Fibroblast of skin of right quadriceps (primary cell): ENCODE measurements at places on chromosomes 3 and 15.

DNA sequence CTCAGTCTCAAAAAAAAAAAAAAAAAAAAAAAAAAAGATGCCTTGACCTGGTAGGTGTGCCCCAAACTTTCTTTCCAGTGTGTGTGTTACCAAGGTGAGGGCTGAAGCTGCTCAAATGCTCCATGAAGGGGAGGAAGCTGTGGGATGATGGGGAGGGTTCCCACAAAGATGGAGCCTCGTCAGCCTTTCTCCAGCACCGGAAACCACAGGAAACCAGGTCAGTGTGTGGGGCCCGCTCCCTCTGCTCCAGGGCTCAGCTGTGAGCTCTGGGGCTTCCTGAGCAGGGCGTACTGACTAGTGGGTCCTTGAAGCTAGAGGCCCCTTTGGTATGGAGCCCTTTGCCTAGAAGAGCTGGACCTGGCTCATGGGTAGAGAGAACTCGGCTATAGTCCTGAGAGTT lies 681 bp upstream of the IL17RE start:
- DNase-seq = no peak

DNA sequence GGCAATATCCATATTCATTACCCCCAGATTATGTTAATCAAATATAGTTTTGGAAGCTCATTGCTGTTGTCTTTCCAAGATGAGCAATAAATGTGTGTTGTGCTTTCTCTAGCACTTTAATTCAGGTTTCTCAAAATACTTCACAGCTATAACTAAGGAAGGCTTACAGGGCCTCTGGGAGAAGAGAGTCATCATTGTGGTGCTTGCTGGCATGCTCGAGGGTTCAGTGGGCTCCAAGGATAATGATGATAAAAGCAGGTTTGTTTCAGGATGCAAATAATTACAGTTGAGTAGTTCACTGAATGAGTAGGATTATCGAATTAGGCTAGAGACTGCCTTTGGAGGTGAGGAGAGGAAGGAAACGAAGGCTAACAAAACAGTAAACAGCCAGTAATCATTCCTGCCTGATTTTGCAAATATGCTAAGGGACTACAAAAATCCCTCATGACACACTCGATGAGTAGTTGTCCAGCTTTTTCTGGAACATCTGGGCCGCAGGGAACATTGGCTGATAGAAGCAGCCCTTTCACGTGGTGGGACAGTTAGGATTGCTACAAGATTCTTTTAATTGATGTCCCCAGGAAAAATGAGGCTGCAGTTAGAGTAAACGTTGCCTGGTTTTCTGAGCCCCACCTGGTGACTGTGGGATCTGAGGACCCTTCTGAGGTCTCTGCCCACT lies 54.1 kb downstream of the SLC7A14 start:
- DNase-seq = peak; percentile 28

GRCh38 chr3:40843208-40843624 lies 318.5 kb downstream of the ZNF621 start:
- no peak for DNase-seq

DNA sequence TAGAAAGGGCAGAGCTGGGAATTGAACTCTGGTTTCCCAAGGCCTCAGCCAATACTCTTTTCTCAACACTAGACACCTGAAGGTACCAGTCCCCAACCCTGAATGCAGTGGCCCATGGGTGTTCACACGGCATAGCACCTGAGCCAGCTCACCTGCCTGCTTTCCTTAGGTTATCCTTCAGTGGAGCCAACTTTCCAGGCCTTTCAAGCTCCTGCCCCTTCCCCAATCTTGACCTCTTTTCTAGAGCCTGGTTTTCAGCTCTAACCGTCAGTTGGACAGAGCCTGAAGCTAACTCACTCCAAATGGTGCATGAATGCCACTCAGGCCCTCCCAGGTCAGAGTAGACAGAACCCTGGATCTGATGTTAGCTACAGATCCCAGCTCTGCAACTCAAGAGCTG lies 66.1 kb upstream of the ITGA11 start:
- DNase-seq = no peak

DNA sequence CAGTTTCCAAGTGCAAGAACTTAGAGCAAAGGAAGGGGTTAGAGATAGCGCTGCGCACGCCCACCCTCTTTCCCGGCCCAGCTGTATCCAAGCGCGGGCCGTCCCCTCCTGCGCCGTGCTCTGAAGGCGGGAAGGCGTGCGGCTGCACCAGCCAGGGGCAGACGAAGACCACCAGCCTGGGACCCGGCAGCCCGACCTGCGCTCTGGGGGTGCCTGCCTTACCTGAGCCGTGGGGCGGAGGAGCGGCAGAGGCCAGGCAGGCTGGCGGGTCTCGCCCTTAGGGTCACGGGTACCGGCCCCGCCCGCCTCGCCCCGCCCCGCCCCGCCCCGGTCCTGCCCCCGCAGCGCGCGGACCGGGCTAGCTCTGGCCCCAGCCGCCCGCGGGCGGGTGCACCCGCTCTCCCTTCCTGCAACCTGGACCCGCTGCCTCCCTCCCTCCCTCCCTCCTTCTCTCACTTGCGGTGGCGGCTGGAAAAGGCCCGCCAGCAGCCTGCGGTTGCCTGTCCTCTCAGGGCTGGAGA lies at the start of gene WDR72:
Gene WDR72, minus strand, starts transcription at position 253 of the 521 bp plus-strand sequence. CDS start 26,514 bp downstream, outside the sequence.
- no peak for DNase-seq
